Renal cortex interstitium (tissue), 15 donors: ENCODE measurements at places on chromosomes 16 and 17. TPM values are rescaled to one million over a fixed set of nuclear protein-coding genes. Genes with fewer than 3 reads are reported as not detected.

Gene TENT4B
- polyA plus RNA-seq, result 17.1 TPM

Gene OR4D1
- polyA plus RNA-seq, result 0.03 TPM

Gene TAC4
- 0.37 TPM for polyA plus RNA-seq

Gene YBX2
- 5.3 TPM for polyA plus RNA-seq

Gene CD79B
- polyA plus RNA-seq, result 4.1 TPM

Gene FLII
- polyA plus RNA-seq, result 131 TPM

Gene NHLRC4
- 8.9 TPM for polyA plus RNA-seq

Gene PRSS33
- polyA plus RNA-seq, result 0.22 TPM

Gene CDRT15
- polyA plus RNA-seq, result 1.1 TPM

Gene UBE2G1
- 65.2 TPM for polyA plus RNA-seq

Gene NPEPPS
- 149 TPM for polyA plus RNA-seq

Gene NAGLU
- polyA plus RNA-seq, result 15.6 TPM
